Body of pancreas (tissue), 4 donors: ENCODE measurements at places on chromosomes 4 and X.

- DNase-seq, result no peak
Observed at GRCh38 chrX:112473654-112474053, 206.1 kb downstream of the LHFPL1 start.

DNA sequence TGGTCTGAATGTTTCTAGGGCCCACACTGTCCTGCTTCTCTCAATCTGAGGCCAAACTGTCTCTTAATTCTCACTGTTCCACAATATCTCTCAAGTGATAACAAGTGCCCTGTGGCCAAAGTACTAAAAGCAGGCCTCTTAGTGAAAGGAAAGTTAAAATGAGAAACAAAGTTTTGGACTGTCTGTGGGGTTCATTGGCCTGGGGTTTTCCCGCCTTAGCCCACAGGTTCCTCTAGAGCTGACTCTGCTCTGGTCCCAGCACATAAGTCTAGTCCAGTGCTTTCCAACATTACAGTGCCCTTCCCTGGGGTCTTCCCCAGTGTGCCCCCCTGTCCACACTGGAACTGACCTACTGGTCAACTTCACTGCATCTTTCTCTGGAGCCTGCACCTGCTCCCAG is 6.3 kb downstream of the MAGEB1 start:
- DNase-seq, result no peak

- DNase-seq, result no peak
Observed at GRCh38 chr4:54986095-54986846, 139.1 kb downstream of the KDR start.

GRCh38 chr4:20895988-20896387 is 195.7 kb downstream of the PACRGL start:
- DNase-seq, result no peak

GRCh38 chrX:51759055-51759839 is 16.0 kb downstream of the GSPT2 start:
- DNase-seq, result no peak

DNA sequence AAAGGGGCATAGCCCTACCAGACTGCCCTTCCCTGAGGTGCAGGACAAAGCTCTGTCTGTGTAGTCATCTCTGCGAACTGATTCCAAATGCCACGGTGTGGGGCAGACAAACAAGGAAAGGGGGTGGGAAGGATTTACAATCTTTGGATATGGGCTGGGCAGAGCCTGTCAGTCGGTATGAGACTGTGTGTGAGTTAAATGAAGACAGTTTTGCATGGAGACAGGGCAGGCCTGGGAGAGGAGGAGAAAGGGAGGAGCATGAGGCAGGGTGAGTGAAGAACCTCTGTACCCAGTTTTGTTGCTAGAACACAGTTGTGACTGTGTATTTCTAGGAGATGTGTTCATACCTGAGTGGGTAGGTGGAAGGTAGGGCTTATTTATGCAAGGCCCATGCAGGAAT is 59.4 kb upstream of the MSN start:
- no peak for DNase-seq

DNA sequence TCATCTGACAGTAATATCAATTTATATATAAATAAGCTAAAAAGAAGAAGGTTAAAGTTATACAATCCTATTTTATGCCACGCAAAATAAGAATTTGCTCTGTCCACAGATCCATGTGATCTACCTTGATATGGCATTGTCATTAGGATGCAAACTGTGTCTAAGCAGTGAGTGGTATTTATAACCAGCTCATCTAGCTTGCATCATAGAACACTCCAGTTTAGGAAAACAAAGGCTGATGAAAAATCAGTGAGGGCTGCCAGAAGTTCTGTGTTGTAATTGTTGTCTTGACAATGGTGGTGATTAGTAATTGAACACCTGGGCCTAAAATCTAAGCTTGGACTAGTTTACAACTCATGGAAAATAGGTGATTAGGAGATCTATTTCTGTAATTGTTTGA is 111.0 kb downstream of the CPE start:
- DNase-seq, result no peak

- no peak for DNase-seq
Observed at GRCh38 chr4:169861593-169861992, 103.8 kb upstream of the HPF1 start.

DNA sequence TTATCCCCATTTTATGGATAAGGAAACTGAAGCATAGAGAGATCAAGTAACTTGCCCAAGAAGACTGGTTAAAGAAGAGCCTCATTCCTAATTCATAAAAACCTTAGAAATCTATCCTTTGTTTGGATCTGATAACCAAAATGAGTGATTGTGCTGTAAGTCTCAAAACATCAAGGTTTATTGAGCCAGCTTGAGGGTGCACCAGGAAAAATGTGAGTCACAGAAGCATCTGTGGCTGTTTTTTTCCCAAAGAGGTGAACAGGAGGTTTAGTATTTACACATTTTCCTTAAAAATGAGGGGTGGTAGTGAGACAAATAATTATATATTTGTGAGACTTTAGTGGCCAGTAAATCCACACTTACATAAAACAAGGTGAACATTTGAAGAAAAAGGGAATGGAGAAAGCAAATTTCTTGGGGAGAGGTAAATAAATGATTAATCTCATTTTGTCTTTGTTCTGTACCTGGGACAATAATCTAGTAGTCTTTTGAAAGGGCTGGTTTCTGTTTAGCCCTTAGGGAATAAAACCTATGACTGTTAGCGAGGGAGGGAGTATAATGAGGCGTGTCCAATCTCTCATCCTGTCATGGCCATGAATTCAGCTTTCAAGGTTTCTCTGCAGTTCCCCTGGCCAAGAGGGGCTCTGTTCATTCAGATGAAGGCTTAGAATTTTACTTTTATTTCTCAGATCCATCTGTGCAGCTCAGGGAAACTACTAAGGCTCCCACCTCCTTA is 12.2 kb upstream of the FMR1 start:
- DNase-seq, result no peak

DNA sequence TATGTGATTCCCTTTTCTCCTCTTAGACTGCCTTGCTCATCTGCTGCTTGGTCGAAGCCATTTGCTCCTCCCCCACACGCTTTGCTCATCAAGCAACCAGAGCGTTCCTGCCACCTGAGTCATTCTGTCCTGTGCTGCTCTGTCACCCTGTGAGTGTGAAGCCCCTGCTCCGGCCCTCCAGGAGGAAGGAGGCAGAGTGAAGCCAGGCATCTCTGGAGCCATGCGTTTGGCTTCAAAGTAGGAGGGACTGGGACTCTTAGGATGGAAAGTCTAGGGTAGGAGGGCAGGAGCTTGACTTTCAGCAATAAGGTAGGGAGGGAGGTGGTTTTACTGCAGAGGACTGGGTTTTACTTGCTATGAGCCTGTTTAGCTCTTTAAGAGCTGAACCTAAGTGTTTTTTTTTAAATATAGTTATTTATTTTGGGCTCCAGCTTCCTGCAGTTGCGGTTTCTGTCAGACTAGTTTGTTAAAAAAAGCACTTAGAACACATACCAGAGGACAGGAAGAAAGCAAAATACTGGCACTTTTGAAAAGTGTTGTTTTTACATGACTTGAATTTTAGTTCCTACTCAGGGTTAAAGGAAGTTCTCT is 63.6 kb downstream of the SPINK2 start:
- DNase-seq, result peak; percentile 17

GRCh38 chrX:6228720-6229119 is at the start of gene NLGN4X:
TSS of gene NLGN4X (minus strand) at chrX:6228867. CDS start at chrX:6151466, 77,401 bp downstream.
- no peak for DNase-seq

GRCh38 chrX:41118156-41118555 is 32.9 kb downstream of the USP9X start:
- no peak for DNase-seq

DNA sequence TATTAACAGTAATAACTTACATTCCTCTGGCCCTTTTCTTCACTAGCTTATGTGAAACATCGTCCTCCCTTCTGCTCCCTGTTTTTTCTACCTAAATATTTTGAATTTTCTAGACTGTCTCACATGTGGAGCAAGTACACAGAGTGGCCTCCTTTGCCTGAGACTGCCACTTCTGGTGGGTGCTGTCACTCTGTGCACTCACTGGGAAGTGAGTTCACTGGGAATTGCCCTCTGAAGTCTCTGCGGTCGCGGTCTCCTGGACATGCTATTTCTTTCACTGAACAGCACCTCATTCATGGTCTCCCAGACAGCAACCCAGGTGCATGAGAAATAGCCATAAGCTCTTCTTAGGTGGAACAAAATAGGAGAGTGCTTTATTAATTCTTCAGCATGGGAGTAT is 1179.7 kb upstream of the ADGRL3 start:
- DNase-seq, result no peak
